Activated effector memory CD4-positive, alpha-beta T cell treated with anti-CD3 and anti-CD28 coated beads, Interleukin-2, amount 50 U/mL, for 16 hours (primary cell): ENCODE measurements at places on chromosomes 7 and 10.
A peak's percentile ranks its signal among the peaks of the same experiment; 100 is the strongest.

DNA sequence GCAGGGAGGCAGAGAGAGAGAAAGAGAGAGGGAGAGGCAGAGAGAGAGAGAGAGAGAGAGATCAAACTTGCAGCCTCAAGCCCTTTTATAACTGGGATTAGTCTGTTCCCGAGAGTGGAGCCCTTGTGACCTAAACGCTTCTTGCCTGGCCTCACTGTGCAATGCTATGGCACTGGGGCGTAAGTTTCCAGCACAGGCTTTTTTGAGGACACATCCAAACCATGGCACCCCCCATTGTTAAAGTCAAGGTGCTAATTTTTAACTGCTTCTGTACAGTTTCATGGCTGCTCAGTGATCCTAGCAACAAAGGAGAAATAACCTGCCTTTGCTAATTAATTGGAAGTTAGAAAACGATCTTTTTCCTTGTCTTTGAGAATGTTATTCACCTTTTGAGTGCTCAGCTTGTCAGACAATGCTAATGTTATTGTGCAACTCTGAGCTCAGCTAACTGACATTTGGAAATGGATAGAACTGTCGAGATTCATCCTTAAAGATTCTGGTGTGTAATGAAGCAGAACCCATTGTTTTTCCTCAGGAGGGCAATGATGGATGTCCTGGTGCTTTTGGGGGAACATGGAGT lies 268.4 kb downstream of the GLRX3 start:
- DNase-seq: no peak

DNA sequence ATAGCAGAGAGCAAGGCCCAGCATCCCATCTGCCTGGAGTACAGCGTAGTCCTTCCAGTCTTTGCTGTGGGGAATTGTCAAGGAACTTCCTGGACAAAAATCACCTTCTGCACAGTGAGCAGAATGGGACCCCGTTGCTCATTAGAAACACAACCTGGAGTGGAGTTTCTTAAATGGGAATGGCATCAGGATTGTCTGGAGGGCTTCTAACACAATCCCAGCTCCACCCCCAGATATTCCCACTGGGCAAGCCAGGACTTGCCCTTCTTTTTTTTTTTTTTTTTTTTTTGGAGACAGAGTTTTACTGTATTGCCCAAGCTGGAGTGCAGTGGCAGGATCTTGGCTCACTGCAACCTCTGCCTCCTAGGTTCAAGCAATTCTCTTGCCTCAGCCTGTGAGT lies 356.4 kb downstream of the GALNT17 start:
- no peak for DNase-seq

DNA sequence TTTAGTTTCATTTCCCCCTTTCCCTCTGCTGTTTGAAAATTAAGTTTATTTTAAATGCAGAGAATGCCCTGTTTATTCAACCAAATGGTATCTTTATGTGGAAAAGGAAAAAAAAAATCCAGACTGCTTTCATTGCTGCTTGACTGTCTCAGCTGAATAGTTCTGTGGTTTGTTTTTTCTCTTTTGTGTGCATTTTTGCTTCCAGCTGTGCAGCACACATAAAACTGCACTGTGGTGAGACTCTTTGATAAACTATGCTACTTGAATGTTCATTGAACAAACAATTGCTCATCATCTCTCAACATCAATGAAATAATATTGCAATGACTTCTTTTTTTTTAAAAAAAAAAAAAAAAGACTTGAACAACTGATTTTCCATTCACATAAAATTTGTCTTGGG lies 78.6 kb upstream of the GLI3 start:
- no peak for DNase-seq

DNA sequence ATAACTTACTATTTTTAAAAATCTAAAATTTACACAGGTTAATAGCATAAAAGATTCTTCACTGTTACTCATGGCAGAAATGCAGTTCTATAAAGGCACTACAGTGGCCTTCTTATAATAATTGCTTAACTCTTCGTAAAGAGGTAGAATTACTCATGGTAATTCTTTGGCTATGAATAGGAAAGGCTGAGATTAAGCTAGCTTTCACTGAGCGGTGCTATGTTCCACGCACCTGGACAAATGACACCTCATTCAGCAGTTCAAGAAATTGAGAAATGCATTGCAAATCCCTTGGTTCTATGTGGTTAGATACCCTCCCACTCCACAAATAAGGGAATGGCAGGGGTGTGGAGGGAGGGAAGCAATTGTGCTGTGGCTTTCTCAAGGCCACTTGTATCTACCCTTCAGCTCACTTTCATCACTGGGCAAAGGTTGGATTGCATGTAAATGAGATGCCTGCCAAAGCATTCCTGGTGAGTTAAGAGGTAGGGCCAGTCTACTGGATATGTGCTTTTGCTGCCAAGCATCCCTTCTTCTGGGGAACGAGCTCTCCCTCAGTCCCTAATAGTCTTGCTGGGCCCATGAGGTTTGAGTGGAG lies 210.9 kb downstream of the TEX36 start:
- DNase-seq: no peak

- DNase-seq: no peak
Observed at GRCh38 chr7:30354791-30355190, 70.4 kb downstream of the ZNRF2 start.

DNA sequence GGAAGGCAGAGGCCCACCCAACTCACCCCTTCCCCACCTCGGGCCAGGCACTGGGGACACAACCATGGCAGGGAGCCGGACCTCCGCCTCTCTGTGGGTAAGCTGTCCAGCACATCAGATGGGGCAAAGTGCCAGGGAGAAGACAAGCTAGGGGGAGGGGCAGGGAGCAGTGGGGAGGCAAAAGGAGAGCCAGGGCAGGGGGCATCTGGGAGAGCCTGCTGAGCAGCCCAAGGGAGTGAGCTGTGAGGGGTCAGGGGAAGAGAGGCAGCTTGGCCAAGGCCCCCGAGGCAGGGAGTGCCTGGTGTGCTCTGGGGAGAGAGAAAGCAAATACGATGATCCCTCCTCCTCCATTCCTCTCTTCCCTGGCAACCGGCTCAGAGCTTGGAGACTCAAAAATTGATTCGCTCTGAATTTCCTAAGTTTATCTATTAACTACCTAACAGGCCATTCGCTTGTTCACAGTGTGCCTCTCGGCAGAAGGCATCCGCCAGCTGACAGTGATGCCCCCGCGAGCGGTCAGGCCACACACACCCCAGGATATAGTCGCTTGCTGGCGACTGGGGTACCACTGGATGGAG lies 4.5 kb downstream of the CAMK2B start:
- DNase-seq: no peak

- DNase-seq: no peak
Observed at GRCh38 chr7:13848681-13849131, 140.8 kb downstream of the ETV1 start.

- peak; percentile 53 for DNase-seq
Observed at GRCh38 chr10:86362586-86363183, 3.9 kb downstream of the GRID1 start.

GRCh38 chr7:129643550-129644170 lies 32.1 kb downstream of the NRF1 start:
- DNase-seq: no peak

DNA sequence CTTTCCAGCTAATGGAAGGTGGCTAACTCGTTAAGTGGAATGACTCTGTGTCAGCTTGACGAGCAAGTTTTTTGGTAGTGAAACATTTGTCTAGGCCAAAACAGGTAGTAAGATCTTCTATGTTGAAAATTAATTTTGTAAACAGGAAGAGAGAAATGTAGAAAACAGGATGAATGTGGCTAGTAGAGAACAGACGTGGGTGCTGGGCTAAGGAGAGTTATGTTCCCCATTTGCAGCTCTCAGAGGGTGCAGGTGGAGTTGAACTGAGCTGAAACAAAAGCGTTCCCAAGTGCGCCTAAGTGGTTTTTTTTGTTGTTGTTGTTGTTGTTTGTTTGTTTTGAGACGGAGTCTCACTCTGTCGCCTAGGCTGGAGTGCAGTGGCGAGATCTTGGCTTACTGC lies 59.5 kb upstream of the SRPK2 start:
- DNase-seq: no peak

GRCh38 chr7:27113991-27114769 lies 11.7 kb upstream of the HOXA2 start:
- no peak for DNase-seq

DNA sequence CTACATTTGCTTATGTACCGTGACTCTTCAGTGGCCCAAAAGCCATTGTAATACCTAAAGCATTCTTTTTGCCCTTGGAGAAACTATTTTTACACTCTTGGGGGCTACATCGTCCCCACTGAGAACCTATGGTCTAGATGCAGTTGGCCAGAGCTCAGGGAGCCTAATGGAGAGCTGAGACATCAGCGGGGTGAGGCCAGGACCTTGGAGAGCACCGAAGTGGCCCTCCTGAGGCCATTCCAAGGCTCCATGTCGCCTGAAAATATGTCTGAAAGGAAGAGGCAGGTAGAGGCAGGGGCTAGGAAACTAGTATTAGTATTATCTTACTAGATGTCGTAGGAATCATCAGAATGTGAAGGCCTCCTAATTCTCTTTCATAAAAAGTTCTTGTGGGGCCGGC lies 4.9 kb downstream of the PKD2L1 start:
- DNase-seq: no peak

DNA sequence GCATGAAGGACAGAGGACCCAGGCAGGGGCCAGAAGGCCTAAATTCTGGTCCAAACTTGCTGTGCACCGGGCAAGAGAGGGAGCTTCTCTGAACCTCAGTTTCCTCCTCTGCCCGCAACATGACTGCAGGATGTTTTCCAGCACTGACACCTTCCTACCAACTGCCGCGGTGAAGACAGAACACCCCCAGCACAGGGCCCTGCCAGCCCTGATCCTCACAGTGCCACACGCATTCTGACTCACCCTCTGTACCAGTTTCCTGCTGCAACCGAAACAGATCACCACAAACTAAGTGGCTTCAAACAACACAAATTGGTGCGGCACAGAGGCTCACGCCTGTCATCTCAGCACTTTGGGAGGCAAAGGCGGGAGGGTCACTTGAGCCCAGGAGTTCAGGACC lies 18.1 kb downstream of the MAD1L1 start:
- peak; percentile 65 for DNase-seq

DNA sequence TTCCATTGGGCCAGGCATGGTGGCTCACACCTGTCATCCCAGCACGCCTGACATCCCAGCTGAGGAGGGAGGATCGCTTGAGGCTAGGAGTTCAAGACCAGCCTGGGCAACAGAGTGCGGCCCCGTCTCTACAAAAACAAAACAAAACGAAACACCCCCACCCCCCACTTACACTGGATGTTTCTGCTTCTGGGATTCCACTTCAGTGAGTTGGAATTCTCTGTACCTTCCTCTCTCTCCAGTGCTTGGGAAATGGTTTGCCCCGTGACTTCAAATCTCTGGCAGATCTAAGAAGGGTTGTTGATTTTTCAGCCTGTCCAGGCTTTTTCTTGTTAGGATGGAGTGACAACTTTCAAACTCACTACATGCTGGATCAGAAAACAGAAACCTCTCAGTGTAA lies 106.9 kb downstream of the ANLN start:
- no peak for DNase-seq

DNA sequence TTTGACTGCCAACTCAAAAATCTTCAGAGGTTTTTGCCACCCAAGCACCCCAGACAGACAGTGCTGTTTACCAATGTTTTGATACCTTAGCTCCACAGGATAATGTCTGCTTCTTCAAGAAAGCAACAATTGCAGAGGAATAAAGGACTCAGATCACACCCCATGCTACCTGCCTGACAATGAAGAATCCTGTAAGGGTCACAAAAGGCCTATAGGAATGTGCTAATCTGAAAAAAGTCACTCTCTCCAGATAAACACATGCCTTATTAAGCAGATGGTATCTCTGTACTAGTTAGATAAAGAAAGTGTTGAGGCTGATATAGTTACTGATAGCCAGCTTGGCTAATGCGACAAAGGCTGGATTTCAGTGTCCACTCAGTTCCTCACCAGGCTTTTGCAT lies 1076.7 kb upstream of the SORCS1 start:
- DNase-seq: no peak

- DNase-seq: no peak
Observed at GRCh38 chr7:35019801-35020200, 17.5 kb downstream of the DPY19L1 start.

GRCh38 chr10:10256860-10257259 lies 760.8 kb upstream of the CELF2 start:
- no peak for DNase-seq

DNA sequence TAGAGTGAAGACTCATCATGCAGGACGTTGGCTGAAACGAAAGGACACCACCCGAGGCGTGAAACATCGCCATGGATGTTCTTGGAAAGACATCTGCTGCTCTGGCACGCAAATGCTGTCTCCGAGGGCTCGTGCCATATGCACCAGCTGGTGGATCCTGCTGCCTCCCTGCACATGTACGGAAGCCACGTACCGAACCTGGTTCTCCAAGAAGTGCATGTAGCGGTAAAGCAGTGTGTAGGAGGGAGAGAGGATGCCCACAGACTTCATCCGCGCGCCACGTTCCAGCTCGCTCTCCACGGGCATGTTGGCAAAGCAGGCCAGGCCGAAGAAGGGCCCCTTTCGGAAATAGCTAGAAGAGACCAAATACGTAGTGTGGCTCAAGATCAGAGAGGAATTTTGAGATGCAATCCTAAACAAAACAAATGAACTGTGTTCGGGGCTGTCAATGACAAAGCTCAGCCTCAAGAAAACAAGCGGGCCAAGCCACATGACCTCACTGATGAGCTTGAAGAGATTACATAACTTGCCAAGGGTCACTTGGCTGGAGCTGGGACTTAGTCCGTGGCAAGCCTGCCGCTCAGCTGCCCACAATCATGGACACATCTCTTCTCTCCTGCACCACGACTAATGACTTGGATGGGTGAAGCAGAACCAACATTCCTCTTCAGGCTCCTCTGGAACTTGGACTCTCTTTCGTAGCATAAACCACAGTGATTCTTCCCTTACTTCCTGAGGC lies 16.5 kb downstream of the DENND11 start:
- no peak for DNase-seq

GRCh38 chr7:158695726-158696452 lies 8.7 kb downstream of the NCAPG2 start:
- peak; percentile 77 for DNase-seq

DNA sequence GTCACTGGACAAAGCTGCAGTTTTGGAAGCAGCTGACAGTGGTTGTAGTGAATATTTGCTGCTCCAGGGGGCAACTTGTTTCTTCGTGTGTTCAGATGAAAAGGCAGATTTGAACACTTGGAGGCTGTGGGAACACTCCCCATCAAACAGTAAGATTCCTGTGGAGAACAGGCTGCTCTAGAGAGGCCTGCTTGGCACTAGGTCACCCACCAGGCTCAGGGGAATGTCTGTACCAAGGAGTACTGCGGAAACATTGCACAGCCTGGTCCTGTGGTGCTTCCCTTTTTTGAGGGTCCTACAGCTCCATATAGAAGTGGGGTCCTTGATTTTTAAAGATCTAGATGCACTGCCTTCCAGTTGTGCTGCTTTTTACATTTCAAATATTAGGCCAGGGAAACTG lies 97.5 kb downstream of the CXCL12 start:
- DNase-seq: no peak

GRCh38 chr10:34565934-34566333 lies 249.2 kb downstream of the PARD3 start:
- no peak for DNase-seq

GRCh38 chr10:59971915-59972314 lies 65.6 kb upstream of the CCDC6 start:
- no peak for DNase-seq
